ENCODE measurements at places on chromosomes 2 and 18.
A peak's percentile ranks its signal among the peaks of the same experiment; 100 is the strongest.

GRCh38 chr2:240192661-240193060 is 52.2 kb upstream of the OTOS start:
- DNase-seq: peak; percentile 14

DNA sequence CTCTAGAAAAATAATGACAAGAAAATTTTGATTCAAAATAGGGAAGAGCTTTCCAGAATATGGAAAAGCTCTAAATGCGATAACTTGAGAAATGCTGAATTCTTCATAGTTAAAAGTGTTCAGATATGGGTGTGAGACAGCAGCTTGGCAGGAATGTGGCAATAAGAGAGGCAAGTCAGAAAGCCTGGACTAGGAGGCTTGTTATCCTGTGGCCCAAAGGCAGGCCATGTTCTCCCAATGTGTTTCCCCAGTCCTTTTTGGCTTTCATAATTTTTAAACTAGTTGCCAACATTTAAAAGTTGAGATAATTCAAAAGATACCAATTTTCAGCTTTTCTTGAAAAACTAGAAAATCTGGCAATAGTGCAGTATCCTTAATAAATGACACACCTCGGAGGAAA is 366.3 kb upstream of the FANCL start:
- DNase-seq: no peak

DNA sequence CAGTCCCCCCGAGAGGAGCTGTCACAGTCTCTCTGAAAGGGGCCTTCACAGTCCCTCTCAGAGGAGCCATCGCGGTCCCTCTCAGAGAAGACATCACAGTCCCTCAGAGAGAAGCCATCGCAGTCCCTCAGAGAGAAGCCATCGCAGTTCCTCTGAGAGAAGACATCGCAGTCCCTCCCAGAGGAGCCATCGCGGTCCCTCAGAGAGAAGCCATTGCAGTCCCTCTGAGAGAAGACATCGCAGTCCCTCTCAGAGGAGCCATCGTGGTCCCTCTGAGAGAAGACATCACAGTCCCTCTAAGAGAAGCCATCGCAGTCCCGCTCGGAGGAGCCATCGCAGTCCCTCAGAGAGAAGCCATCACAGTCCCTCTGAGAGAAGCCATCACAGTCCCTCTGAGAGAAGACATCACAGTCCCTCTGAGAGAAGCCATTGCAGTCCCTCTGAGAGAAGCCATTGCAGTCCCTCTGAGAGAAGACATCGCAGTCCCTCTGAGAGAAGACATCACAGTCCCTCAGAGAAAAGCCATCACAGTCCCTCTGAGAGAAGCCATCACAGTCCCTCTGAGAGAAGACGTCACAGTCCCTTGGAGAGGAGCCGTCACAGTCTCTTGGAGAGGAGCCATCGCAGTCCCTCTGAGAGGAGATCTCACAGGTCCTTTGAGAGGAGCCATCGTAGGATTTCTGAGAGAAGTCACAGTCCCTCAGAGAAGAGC is 1.3 kb upstream of the ZNF512 start:
- no peak for DNase-seq

- no peak for DNase-seq
These were observed 14.3 kb upstream of the MFF start for GRCh38 chr2:227310756-227311110.

DNA sequence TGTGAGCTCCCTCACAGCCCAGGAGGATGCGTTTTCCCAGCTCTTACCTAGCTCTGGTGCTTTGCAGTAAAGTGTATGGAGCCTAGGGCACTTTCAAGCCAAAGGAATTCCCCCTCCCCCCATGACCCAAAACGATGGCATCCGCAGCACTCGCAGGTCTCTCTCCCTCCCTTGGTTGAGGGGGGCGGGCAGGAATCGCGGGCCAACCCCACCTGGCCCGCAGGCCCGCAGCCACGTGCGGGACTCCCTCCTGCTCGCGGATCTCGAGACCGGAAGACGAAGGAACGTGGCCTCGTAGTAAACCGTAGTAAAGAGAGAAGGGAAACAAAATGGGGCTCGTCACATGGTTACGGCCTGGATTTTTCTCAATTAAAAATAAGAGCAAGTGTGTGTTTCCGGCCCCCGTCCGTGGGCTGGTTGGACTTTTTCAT is 8.5 kb downstream of the IRS1 start:
- no peak for DNase-seq

GRCh38 chr2:47302308-47302707 is 100.6 kb upstream of the MSH2 start:
- DNase-seq: no peak

- no peak for DNase-seq
These were observed 107.2 kb upstream of the UBE2E3 start for GRCh38 chr2:180873219-180873618.

Data from spleen (tissue), 13 donors.